Activated T-cell treated with anti-CD3 and anti-CD28 coated beads, Interleukin-2, amount 50 U/mL, for 72 hours (primary cell): ENCODE measurements at places on chromosomes 6 and 20. TPM values are rescaled to one million over a fixed set of nuclear protein-coding genes. Genes with fewer than 3 reads are reported as not detected.
A peak's percentile ranks its signal among the peaks of the same experiment; 100 is the strongest.

- no peaks in the 10 kb centered on the region for H3K27me3 ChIP-seq
- DNase-seq = peak; percentile 76
- H3K27ac ChIP-seq = no peak overlapping the region
- H3K4me3 ChIP-seq = no peak overlapping the region
- no peaks in the 10 kb centered on the region for H3K36me3 ChIP-seq
These were observed 173.4 kb downstream of the PLCB1 start for GRCh38 chr20:8305449-8305978.

DNA sequence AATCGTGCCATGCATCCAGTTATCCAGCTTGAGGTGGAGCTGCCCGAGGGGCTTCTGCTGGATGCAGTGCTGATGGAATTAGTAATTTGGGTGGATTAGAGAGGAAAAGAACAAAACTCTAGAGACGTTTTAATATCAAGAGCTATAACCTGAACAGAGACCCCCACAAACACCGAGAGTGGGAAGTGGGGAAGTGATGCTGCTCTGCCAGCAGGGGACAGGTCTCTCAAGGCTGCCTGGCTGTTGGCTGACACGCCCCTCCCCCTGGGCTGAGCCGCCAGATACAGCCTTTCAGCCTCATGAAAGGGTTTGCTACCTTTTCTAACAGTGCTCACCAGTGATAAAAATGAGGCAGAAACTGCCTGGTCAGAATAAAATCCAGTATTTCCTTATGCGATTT lies 9.6 kb downstream of the LEMD2 start:
- peaks cover 10% of the 10 kb centered on the region for H3K36me3 ChIP-seq
- H3K27ac ChIP-seq = no peak overlapping the region
- no peak for DNase-seq
- H3K27me3 ChIP-seq = no peaks in the 10 kb centered on the region

DNA sequence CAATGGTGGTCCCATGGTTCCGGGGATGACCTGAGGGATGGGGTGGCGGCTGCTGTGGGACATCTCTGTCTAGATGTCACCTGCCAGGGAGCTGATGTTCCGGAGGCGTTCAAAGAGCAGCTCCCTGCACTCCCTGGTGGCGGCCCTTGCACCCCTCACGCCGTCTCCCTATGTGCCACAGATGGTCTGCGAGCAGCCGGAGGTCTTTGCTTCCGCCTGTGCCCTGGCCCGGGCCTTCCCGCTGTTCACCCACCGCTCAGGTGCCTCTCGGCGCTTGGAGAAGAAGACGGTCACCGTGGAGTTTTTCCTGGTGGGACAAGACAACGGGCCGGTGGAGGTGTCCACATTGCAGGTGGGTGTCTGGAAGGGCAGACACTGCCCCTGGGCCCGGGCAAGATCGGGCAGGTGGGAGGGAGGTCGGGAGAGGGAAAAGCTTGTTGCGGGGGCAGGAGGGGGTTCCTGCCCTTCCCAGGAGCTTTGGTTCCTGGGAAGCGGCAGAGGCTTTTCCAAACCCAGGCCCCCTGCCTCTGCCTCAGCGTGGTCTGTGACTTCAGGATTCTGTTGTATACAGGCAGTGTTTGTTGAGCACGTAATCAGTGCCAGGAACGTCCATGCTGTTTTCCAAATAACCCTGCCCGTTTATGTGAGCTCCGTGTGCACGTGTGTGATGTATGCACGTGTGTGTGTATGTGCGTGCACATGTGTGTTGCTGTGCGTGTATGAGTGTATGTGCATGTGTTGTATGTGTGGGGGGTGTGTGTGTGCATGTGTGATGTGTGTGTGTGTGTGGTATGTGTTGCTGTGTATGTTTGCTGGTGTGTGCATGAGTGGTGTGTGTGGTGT lies 1.9 kb downstream of the NPEPL1 start:
- no peaks in the 10 kb centered on the region for H3K36me3 ChIP-seq
- no peak overlapping the region for H3K27ac ChIP-seq
- DNase-seq = no peak
- peaks cover 6% of the 10 kb centered on the region for H3K4me1 ChIP-seq
- H3K27me3 ChIP-seq = no peaks in the 10 kb centered on the region
- H3K4me3 ChIP-seq = peak overlapping the region; percentile 81

- no peak for DNase-seq
- H3K27me3 ChIP-seq = no peaks in the 10 kb centered on the region
- no peaks in the 10 kb centered on the region for H3K36me3 ChIP-seq
These were observed 30.0 kb upstream of the QKI start for GRCh38 chr6:163384510-163384909.

GRCh38 chr6:132907231-132907630 lies 92.9 kb downstream of the RPS12 start:
- H3K4me1 ChIP-seq = no peaks in the 10 kb centered on the region
- H3K27me3 ChIP-seq = peaks cover 14% of the 10 kb centered on the region
- no peak for DNase-seq
- H3K4me3 ChIP-seq = no peak overlapping the region
- H3K27ac ChIP-seq = no peak overlapping the region

The ZNF391 gene
- 10.1 TPM for total RNA-seq

The TNFRSF6B gene
- total RNA-seq = 1.2 TPM
